ENCODE measurements at places on chromosomes 1 and 21.
A peak's percentile ranks its signal among the peaks of the same experiment; 100 is the strongest.

- DNase-seq = no peak
Observed at GRCh38 chr1:226882631-226883409, 12.4 kb downstream of the PSEN2 start.

GRCh38 chr1:29984862-29985605, 738.4 kb downstream of the MATN1 start:
- DNase-seq = no peak

DNA sequence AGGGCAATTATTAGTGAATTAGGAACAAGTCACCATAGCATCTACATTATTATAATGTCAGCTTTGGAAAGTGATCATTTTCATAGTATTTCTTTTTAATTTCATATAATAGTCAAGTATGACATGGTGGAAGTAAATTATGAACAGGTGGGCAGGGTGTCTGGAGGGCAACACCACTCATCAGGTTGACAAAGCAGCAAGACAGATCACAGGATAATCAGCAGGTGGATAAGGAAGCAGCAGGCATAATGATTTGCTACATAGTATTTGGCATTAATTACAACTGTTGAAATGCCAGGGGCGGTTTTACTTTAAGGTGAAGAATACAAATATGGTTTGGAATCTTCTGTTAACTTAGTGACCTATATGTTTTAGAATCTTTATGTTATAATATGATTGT, 1342.2 kb downstream of the PLA2G4A start:
- no peak for DNase-seq

- DNase-seq = no peak
Observed at GRCh38 chr1:152225678-152226077, 1.7 kb upstream of the HRNR start.

GRCh38 chr1:41573785-41574713, 89.6 kb upstream of the EDN2 start:
- peak; percentile 50 for DNase-seq

DNA sequence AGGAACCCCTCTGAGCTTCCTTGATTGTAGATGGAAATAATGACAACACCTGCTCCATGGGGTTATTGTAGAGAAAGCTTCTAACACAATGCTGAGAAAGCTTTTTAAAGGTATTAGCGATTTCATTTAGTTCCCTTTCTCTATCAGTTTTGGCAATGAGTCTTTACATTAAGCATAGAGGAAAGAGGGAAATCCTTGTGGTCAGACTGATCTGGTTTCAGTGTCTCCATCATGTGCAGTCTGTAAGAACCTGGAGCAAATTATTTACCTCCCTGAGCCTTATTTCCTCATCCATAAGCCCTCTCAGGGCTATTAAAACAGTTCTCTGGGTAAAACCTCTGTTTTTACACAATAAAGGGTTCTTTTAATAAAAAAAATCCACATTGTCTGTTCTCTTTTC, 87.5 kb downstream of the FGGY start:
- DNase-seq = no peak

GRCh38 chr1:207970329-207971233, 59.7 kb upstream of the CD34 start:
- DNase-seq = no peak

DNA sequence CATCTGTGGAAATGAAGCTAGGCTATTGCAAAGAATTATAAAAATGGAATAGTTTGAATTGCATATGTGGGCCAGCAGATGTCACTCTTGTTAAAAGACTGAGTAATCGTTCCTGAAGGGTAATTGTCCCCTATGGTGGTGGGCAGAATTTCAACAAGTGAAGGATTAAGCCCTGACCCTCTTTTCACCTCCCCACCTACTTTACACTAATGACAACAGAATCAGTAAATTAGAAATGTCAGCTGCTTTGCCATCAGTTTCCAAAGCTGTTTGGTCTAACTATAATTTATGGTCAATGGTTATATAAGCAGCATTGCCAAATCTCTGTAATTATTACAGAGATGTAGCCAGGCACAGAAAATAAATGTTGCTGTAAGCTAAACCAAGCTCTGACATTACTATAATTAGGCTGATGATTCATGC, 898.6 kb downstream of the AMY1C start:
- DNase-seq = no peak

GRCh38 chr1:13832100-13832499, 132.1 kb downstream of the PRDM2 start:
- DNase-seq = no peak

DNA sequence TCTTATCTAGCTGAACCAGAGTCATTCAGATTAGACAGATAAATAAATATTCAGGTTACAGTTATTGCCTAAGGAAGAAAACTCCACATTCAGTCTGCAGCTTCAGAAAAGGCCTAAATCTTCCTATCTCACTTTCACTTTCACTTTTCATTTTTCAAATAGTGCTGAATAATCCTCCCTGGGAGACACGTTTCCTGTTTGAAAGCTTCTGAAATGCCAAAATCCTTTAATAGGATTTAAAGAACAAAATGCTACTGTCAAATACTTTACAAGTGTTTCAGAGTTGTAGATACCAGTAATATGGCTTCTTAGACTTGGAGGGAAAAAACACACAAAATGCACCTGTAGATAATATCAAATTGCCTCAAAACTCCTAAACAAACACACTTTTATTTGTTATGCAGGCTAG, 3.9 kb downstream of the PSMB2 start:
- no peak for DNase-seq

DNA sequence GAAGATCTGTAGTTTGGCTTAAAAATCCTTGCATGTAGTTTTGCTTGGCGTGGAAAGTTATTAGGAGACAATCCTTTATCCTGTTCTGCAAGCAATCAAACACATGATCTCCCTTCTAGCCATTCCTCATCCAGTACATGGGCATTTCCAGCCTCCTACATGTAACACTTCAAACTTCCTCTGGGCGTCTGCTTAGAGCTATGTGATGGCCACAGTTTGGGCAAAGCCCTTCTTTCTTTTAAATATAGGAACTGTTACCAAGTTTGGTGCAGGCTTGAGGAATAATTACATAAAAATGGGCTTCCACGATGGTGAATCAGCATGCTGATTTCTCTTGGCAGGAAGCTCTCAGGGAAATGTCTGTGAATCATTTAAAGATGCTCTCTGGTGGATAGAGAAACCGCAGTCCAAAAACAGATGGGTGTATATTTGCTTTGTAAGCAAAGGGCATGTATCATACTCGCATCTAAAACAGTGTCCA, 176.9 kb upstream of the FMN2 start:
- no peak for DNase-seq

DNA sequence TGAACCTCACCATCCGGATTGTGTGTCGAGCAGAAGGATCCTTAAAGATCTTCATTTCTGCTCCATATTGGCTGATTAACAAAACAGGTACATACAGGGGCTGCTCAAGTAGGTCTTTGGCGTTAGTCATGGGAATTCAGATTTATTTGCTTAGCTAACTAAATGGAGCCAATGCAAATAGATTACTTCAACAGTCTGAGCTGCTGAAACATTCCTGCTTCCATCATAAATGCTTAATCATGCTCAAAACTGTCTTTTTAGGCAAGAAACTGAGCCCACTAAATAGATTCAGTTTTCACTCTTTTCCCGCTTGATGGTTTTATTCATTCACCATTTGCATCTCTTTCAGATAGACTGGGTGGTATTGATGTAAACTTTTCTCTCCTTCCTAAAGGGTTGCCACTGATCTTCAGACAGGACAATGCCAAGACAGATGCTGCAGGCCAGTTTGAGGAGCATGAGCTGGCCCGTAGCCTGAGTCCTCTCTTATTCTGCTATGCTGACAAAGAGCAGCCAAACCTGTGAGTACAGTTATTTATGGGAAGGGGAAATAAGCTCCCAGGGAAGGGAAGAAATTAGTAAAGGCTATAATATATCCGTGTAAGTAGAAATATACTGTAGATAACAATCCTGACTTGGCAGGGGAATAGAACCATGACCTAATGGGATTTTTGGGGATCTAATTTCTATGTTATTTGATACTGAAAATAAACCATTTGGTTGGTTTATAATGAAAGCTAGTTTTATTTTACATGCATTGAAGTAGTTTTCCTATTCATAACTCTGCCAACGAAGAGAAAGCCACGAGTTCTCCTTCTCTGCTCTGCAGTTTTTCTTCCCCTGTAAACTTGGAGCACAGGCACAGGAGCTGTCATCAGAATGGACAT, 126.4 kb downstream of the VPS13D start:
- DNase-seq = no peak

DNA sequence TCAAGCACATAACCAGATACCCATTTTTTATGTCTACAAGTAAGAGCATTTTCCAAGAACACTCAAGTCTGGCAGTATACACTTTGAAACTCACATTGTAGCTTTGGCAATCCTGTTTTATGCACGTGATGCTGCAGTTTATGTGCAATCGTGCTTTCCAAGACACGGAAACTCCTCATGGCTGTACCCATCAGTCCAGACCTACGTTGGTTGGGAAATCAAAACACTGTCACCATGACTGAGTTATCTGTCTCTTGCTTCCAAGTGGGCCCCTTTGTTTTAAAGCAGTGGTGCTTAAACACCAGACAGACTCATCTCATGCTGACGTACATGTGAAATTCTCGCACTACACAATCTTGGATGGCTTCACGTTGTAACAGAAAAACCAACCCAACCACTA, 192.8 kb downstream of the LTN1 start:
- DNase-seq = no peak

DNA sequence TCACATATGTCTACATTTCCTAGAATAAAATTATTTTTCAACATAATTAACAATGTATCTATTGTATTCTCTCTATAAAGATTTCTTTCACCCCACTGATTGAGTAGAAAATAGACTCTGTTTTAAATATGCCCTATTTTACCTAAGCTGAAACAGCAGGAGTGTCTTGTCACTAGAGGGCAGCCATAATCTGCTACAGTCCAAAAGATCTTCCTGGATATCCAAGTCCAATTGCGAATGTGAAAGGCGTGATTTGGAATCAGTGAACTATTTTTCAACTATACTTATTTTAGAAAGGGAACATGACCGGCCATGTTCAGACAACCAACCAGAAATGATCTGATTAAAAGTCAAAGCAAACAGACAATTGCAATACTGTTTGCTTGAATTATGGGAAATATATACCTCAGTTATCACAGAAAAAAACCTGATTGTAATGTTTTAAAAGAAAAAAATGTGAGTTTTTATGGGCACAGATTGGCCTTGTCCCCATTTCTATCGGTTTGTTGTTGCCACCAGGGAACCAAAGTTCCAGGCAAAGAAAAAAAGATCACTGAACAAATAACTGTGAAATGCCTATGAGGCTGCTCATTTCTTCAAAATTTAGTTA, 1211.0 kb upstream of the ADGRL4 start:
- no peak for DNase-seq

DNA sequence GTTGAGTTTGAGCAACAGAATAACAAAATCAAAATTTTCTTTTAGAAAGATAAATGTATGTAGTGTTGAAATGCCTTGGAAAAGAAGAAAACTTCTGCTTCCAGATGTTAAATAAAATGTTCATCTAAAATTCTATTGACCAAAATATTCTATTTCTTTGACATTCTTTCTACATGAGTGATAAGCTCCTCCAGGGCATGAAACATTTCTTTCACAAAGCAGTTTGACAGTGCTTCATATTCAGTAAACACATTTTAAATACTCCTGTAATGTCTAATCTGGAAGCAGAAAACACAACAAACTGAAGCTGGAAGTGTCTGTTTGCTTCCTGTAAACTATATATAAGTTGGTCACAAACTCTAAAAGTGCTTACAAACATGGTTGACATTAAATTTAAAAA, 61.5 kb downstream of the RGS21 start:
- DNase-seq = no peak

DNA sequence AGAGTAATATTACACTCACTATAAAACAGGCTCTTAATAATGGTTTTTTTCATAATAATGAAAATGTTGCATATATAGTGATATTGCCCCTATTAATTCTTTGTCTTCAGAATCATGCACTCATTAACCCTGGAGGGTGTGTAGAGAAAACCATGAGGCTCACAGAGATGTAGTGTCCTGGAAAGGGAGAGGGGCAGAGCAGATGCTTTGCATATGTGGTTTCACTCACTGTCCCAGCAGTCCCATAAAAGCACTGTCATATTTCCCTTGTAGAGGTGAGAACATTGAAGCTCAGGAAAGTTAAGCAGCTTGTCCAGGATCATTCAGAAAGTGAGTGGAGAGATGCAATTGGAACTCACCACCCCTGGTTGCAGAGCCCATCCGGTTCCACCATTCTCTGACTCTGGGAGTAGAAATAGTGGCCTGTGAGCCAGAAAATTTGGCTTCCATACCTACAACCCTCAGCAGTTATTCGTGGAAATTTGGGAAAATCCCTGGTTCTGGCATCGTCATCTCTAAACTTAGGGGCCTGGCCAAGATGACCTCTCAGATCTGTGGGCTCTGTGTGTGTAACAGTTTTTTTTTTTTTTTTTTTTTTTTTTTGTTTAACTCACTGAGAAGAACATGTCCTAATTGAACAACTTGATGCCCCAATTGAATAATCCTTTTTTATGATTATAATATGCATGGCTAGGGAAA, 86.4 kb downstream of the RGL1 start:
- no peak for DNase-seq

GRCh38 chr1:189983166-189983890, 494.3 kb downstream of the BRINP3 start:
- no peak for DNase-seq

DNA sequence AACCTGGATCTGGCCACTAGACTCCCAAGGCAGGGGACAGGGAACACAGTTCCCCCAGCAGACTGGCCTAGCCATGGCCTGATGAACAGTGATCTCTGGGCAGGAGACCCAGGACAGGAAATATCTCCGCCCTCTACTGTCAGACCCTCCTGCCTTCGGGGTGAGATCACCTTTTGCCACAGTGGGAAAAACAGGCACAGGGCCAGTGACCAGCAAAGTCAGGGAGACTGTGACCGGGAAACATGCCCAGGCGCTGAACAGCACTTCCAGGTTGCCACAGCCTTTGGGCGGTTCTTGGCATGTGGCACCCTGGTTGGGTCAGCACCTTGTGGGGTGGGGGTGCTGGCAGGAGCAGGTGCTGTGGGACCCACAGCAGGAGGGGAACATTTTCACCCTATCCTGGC, 8.9 kb upstream of the ZNF669 start:
- DNase-seq = no peak

DNA sequence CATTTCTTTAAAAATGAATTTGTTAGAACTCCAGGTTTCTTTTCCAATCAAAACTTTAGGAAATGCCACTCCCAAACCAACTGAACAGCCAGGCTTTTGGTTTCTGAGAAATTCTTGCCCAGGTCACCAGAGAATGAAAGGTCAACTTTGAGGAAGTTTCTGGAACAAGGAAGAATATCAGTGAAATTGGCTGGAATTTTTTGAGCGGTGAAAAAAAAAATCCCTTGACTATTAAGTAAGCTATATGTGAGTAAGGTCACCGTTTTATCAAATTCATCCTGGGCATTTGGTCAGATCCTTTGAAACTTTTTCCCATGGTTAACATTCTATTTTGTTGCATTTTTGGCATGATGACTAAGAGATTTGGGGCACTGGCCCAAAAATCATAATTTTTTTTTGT, 469.3 kb downstream of the LTN1 start:
- no peak for DNase-seq

DNA sequence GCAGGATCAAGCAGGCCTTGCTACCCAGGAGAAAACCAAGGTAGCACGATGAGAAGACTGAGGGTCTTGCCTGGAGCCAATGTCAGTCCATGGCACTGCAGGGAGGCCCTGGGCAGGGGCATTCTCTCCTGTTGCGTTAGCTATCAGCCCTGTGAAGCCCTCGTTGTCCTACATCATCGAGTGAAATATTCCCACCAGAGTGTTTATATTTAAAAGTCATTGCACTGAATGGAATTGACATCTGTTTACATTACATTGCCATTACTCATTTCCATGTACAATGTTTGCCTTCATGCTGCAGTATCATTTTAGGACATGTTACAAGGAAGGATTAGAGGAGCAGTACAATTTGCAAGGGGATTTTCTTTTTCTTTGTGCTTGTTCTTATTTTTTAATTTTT, 243.9 kb downstream of the KAZN start:
- DNase-seq = no peak
